NCI-H1105 treated with DMSO at 0.1 percent for 48 hours (cell line): ENCODE measurements at places on chromosomes 16 and 17.
A peak's percentile ranks its signal among the peaks of the same experiment; 100 is the strongest.

DNA sequence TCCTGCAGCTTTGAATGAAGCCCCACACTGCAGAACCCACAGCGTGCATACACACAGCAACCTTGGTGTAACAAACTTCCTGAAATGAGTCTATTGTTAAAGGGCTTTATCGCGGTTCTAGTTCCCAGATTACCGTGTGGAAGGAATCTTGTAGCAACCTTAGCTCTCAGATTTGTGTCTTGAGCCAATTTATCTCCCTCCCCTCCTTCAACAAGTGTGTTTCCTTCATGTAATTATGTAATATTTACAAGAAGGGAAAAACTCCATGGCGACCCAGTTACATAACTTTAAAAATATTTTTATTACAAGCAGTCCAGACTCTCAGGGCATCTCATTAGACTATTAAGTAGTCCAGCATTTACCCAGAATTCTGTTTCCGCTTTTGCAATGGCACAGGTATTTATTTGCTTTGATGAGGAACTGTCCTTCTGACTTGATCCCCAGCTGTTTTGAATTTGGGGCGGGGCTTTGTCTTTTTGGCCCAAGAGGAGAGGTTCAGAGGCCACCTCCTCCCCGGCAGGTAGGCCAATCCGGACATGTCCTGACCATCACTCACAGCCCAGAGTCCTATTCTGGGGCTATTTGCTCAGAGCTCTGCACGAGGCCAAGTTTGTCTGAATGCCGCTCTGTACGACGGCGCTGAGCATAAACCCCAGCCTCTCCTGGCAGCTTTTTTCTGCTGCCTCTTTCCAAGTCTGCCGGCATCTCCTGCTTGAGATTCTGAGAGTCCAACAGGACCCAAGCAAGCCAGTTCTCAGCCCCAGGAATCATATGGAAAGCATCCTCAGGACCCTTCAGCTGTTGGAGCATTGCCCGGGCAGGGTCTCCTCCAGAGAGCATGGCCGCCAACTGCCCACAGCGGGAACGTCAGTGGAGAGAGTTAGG lies 35.6 kb downstream of the CLEC16A start:
- DNase-seq = no peak

- no peak for DNase-seq
These were observed 2.1 kb downstream of the METTL22 start for GRCh38 chr16:8623634-8624033.

DNA sequence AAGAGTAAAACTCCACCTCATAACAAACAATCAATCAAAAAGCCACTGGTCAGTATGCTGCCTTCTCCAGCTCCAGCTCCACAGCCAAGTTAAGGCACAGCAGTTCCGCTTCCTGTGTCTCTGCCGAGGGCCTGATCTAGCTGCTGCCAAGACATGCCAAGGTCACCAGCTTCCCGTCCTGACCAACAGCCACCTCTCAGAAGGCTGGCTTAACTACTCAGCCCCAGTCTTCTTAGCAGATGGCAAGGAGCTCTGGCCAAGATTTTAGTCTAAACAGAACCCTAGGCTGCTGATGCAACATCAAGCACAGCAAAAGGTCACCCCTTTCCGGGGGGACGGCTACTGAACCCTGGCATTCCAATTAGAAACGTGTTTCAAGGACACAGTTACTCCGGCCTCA lies 17.7 kb upstream of the MNT start:
- no peak for DNase-seq

DNA sequence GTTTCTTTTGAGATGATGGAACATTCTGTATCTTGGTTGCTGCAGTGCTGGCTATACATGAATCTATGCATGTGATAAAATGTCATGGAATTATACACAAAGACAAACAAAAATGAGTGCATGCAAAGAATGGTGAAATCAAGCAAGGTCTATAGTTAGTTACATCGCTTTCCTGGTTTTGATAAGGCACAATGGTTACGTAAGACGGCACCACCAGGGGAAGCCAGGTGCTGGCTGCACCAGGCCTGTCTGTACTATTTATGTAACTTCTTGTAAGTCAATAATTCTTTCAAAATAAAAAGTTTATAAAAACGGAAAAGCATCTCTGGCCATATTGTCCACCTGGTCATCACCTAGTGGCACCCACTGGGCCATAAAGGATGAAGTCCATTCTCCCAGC lies 46.5 kb downstream of the ARHGAP27 start:
- DNase-seq = no peak

GRCh38 chr16:546909-547770 lies 13.1 kb upstream of the PRR35 start:
- no peak for DNase-seq

DNA sequence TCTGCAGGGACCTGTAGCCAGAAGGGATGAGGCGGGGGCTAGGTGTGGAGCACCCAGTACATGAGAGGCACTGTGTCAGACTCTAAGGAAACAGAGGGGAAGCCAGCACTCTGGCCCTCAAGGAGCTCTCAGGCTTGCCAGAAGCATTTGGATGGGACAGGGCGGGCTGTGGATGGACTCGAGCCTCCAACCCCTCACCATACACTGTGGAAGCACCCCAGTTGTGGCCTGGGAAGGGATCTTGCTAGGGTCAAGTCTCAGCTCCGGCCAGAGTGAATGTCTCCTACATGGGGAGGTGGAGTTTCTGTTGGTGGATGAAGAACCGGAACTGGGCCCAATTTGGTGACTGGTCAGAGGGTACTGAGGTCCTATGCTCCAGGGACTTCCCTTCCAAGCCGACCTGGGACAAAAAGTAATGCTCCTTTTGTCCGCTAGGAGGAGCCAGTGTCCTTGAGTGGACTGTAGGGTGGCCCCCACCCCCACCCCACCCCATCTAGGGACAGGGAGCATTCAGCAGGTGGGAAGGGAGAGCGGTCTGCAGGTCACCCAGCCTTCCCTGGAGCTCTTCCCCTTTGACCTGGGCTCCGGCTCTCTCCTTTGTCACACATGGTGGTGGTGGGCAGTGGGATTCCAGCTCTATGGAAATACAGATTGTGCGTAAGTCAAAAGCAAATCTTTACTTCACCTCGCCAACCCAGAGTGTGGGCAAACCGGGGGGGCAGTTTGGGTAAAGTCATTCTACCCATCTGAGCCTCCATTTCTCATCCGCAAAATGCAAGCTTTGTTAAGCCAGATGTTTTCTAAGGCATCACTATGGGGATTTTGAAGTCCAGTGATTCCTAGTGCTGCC lies 20.4 kb upstream of the PHB1 start:
- peak; percentile 2 for DNase-seq

DNA sequence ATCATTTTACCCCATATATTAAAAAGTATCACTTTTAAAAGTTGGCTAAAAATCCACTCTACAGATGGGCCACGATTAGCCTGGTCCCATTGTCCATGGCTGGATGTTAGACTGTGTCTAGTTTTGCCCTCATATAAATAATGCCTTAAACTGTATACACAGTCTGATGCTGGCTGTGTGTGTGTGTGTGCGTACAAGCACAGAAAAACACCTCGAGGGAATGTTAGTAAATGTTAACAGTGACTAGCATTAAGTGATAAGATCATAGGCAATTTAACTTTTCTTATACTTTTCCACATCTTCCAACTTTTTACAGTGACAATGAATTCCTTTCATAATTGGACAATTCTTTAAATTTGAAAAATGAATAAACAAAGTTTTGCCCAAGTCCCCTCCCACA lies 8.2 kb downstream of the NOS2 start:
- DNase-seq = no peak

DNA sequence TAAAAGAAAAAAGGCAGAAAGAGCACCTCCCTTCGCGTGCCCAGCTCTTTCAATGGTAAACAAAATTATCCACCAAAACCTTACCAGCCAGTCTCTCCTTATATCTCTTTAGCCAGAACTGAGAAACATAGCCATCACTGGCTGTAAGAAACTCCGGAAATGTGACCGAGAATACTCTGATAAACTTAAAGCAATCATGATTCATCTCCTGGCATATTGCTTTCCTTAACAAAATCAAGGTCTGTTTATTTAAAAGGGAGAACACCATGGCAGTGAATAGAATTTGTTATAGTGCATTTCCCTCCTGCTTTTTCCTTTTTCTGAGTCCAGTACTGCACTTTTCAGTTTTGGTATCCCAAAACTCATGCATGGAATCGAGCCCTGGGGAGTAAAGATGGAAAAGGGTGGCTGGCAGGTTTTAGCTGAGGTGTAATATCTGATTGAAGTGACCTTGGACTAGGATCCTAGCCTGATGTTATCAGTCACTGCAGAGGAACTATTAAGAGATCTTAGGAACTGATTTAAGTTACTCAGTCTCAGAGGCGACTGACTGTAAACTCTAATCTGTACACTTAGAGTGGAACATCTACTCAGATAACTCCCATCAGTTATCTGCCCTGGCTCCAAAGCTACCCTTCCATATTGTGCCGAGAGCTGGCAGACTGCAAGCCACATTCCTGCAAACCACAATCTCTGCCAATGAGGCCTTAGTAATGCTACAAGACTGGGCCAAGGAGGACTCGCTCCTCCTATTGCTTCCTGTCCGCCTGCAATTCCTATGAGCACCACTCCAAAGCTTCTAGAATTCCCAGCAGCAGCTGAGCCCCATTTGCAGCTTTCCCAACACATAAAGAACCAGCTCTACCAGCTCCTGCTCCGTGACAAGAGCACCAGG lies 7.4 kb upstream of the COX10 start:
- no peak for DNase-seq

GRCh38 chr17:63546308-63547082 lies 3.8 kb upstream of the DCAF7 start:
- DNase-seq = no peak
